ENCODE measurements at places on chromosomes 3 and 15. TPM values are rescaled to one million over a fixed set of nuclear protein-coding genes. Genes with fewer than 3 reads are reported as not detected.

DNA sequence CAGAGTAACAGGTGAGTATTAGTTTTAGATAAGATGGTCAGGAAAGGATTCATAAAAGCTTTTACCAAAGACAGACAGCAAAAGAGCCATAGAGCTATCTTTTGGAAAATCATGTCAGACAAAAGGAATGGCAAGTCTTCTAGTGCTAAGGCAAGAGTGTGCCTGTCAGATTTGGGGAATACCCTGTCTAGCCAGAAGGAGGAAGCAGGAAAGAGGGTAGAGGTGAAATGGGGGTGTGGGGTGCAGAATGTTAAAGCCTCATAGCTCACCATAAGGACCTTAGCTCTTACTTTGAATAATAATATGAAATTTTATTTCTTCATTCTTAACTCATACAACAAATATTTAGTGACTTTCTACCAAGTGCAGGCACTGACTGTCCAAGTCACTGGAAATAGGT, 512.1 kb upstream of the ROBO2 start:
- no peak for DNase-seq

GRCh38 chr3:188446014-188446413, 292.1 kb downstream of the LPP start:
- no peak for DNase-seq

DNA sequence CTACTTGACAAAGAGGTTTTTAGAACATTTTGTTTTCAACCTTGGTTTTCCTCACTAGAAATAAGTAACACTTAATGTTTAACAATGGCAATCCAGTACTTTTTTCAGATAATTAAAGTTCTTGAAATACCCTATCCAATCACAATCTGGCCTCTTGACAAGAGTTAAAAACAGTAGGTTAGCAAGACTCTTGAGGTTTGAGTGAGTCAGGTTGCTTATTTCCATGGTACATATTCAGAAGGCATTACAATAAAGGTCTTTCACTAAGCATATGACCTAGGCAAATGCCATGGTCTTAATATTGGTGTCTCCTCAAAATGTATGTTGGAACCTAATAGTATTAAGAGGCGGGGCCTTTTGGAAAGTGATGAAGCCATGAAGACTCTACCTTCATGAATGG, 5.6 kb downstream of the SUCNR1 start:
- DNase-seq, result no peak

- DNase-seq, result no peak
Observed at GRCh38 chr15:66008940-66009562, 139.8 kb downstream of the RAB11A start.

DNA sequence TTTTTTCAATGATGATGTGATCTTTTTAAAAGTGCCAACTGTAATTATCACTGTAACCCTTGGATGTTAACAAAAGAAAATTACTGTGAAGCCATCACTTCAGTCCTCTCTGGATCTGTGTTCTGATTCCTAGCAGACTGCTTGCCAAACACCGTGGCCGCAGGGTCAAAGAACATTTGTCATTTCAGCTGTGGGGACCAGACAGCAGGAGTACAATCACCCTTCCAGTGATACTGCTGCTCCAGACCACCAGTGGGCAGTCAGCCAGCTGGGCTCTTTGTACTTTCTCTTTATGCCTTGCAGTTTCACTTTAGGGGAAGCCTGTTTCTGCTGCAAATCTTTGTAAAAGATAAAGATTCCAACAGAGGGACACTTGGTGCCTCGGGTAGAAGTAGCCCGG, 770.0 kb downstream of the GRM7 start:
- no peak for DNase-seq

DNA sequence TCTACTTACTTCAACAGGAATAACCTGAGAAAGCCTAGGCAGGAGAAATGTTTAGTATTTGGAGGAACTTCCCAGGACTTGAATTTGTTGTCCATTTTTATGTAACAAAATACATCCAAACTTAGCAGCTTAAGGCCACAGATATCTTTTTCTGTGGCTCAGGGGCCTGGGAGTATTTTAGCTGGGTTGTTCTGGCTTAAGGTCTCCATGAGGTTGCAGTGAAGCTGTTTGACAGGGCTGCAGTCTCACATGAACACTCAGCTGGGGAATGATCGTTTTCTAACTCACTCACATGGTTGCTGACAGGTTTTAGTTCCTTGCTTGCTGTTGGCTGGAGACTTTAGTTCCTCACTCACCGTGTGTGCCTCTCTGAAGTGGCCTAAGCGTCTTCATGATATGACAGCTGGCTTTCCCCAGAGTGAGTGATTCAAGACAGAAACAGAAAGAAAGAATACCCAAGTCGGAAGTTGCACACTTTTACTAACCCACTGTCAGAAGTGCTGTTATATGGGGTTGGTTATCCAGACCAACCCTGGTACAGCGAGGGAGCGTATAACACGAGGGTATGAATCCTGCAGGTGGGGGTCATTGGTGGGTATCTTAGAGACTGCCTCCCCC, 229.7 kb upstream of the TBL1XR1 start:
- no peak for DNase-seq

DNA sequence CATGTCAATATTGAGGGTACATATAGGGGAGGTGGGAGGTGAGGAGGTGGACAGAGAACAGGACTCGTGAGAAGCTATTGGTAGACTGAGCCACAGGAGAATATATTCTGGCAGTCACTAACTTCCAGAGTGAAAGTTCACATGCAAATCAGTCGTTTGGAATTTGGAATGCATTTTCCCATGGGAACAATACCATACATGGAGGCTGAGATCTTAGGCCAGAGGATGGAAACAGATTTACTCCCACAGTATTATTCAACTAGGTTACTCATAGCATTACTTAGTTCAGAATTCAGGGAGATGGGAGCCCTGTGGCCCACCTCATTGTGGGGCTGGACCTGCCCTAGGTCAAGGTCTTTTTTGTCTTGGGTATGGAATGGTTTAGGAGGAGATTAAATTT, 36.4 kb upstream of the ABHD2 start:
- no peak for DNase-seq

DNA sequence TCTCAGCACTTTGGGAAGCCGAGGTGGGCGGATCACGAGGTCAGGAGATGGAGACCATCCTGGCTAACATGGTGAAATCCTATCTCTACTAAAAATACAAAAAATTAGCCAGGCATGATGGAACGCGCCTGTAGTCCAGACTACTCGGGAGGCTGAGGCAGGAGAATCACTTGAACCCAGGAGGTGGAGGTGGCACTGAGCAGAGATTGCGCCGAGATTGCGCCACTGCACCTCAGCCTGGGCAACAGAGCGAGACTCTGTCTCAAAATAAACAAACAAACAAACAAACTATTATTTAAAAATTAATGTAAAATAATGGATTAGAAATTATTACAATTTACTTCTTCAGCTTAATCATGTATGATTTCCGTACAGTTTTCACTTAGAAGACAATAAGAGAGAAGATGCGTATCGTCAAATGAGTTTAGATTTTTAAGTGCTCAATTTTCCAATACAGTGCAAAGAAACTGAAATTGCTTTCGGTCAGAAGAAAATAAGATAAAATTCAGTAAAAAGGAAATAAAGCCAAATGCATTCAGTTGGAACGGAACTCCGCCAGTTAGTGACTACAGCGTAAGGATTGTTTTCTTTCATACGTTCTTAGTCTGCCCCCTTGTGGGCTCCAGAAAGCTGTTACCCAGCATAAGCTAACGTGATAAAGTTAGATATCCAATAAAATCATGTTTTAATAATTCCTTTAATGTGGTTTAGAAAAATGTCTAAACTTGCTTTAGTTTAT, 24.8 kb downstream of the AADAC start:
- peak; percentile 26 for DNase-seq

GRCh38 chr15:100249096-100249815, 92.5 kb downstream of the ADAMTS17 start:
- DNase-seq, result no peak

DNA sequence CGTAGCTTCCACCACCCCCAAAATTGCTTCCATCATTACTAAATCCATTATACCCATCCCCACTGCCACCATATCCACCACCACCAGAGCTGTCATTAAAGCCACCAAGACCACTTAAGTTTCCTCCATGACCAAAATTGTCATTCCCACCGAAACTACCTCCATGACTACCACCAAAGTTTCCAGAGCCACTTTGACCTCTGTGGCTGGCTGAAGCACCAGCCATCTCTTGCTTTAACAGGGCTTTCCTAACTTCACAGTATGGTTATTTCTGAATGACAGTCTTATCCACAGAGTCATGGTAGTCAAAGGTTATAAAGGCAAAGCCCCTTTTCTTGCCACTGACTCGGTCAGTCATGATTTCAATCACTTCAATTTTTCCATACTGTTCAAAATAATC, 24.3 kb upstream of the DENND4A start:
- DNase-seq, result no peak

Gene SOX2
- not detected for polyA plus RNA-seq

Gene TNFSF10
- 22.2 TPM for polyA plus RNA-seq

Gene STAC
- polyA plus RNA-seq, result 7.7 TPM

Gene ATP10A
- polyA plus RNA-seq, result not detected

Gene SEMA3B
- 0.33 TPM for polyA plus RNA-seq

Gene ECE2
- polyA plus RNA-seq, result not detected
